ENCODE measurements at places on chromosomes 3 and 15.

DNA sequence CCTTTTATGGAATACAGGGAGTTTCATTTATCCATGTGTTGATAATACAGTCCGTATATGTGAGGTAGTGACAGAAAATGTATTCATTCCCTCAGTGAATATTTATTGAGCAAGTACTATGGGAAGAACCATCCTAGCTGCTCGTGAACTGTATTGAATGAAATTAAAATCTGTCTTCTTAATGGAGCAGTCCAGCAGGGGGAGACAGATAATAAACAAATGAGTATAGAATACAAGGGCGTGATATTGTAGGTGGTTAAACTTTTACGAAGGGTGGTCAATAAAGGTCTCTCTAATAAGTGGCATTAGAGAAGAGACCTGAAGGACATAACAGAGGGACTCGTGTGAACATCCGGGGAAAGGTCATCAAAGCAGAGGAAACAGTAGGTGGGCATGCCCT, 62.7 kb upstream of the OSTN start:
- no peak for DNase-seq

GRCh38 chr15:31338879-31339557, 12.4 kb downstream of the KLF13 start:
- DNase-seq: no peak

DNA sequence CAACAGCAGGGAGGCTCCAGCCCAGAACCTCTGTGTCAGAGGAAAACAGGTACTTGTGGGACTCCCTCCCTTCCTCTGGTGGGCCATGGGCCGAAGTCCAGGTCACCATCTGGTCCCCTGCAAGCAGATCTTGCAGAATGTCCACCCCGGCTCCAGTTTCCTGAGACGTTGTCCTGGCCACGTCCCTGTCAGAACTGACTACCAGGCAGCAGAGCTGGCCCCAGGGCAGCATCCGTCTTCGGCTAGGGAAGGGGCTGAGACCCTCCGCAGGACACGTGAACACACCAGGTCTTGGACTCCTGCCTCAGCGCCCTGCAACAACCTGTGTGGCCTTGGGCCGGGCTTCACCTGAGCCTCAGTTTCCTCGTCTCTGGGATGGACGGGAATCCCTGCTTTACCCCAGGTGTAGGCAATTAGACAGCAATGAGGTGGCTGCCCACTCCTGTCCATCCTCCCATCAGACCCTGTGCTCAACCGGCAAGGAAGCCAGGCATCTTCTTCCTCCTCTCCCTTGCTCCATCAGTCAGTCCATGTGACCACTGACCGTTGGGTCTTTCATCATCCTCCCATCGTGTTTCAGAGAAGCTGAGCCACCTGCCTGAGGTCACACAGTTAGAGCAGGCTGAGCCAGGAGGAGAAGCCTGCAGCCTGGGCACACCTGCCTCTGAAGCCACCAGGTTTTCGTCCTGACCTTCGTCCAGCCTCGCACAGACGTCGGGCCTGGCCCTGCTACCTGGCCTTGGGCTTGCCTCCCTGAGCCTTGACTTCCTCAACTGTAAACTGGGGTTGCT, 8.9 kb upstream of the PRKCD start:
- DNase-seq: no peak

- DNase-seq: no peak
Observed at GRCh38 chr15:23447107-23447500, at the start of gene GOLGA6L2. Gene GOLGA6L2 (minus strand): TSS chr15:23447243. CDS start chr15:23447181, 62 bp downstream.

- no peak for DNase-seq
Observed at GRCh38 chr15:99042892-99043291, 35.3 kb upstream of the PGPEP1L start.

GRCh38 chr3:160129459-160130061, 95.7 kb upstream of the C3orf80 start:
- no peak for DNase-seq

GRCh38 chr3:11367143-11367693, 95.0 kb downstream of the ATG7 start:
- peak; percentile 41 for DNase-seq

DNA sequence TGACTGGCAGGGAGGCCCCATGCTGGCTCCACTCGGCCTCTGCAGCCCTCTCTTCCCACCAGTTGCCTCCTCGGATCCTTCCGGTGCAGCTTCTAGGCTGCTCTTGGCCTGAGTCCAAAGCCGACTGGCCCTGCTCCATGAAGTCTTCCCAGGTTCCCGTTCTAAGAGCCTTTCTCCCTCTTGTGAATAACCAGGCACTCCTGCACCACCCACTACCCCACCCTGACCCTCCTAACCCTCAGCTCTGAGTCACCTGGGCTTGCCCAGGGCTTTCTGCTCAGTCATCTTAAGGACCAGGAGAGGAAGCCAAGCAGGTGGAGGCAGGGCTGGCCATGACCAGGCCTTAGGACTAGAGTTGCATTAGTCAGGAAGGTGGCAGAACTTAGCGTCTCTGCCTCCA, 28.1 kb upstream of the CNBP start:
- no peak for DNase-seq

GRCh38 chr15:57391537-57391936, 15.2 kb downstream of the CGNL1 start:
- no peak for DNase-seq

DNA sequence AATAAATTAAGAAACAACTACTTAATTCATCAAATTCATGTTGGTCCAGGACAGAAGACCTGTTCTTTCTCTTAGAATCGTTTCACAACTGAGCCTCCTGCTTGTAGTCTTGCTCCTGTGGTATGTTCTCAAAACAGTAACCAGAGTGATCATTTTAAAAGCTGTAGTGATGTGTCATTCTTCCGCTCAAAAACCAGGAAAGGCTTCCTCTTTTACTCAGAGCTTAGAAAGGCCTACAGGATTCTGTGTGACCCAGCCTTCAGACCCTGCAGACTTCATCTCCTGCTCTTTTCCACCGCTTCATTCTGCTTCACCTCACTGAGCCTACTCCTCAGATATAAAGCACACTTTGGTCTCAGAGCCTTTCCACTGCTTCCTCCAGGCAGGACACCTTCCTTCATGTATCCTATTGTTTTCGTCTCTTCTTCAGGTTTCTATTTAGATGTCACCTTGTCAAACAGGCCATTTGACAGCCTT, 22.7 kb downstream of the ST6GAL1 start:
- no peak for DNase-seq

DNA sequence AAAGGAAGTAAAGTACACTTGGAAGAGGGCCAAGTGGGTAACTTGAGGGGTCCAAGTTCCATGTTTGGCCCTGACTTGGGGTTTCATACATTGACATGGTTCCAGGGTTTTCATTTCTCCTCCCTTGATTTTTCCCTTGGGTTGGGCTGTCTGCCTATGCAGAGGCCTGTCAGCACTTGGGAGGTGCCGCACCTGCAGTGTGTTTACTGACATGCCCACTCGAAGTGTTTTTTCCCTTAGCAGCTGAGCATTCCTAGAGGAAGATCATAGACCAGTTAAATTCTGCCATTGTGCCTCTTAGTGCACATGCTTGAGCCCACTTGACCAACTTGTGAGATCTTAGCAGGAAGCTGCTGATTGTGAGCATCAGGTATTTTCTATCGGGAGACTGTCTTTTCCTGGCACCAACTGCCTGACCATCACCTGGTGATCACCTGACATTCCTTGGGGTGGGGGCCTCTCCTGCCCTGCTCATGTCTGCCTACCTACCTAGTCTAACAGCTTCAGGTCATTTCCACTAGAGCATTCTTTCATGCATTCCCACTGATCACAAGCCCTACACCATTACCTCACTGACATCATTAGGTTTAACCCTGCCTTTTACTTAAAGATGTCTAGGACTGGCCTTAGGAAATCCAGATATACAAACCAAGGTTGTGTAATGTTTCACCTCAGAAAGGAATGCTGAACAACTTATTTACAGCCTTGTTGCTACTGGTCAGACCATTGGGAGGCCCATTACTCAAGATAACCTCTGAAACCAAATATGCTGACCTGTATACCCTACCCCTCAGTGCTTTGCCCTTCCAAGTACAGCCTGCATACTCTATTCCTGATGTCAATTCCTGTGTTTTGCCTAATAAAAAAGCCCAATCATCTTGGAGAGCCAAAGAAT, 68.3 kb downstream of the CD47 start:
- DNase-seq: no peak

- DNase-seq: no peak
Observed at GRCh38 chr3:115359536-115359935, 212.4 kb upstream of the ZBTB20 start.

GRCh38 chr3:128753715-128754114, 27.7 kb downstream of the RAB7A start:
- no peak for DNase-seq

DNA sequence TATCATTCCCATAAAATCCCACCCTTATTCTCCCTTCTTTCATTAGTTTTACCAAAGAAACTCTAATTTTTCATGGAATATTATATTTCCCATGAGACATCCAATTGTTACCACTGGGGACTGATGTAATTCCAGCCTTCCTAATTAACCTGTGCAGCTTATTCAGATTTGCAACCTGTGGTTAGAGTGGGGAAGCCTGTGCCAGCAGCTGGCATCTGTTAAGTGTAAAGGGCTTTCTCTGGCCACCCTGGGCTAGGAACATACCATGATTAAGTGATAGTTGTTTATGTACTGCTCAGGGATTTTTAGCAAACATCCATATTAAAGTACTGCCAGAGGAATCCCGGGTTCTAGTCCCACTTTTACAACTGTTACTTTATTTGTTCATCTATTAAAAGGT, 78.2 kb downstream of the TPRG1 start:
- no peak for DNase-seq

DNA sequence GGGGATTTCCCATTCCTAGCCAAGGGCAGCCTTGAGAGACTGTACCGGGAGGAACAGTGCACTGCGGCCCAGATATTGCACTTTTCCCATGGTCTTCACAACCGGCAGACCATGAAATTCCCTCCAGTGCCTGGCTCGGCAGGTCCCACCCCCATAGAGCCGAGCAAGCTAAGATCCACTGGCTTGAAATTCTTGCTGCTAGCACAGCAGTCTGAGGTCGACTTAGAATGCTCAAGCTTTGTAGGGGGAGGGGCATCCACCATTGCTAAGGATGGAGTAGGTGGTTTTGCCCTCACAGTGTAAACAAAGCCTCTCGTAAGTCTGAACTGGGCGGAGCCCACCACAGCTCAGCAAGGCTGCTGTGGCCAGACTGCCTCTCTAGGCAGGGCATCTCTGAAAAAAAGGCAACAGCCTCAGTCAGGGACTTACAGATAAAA, 156.3 kb downstream of the FRMD5 start:
- no peak for DNase-seq

- DNase-seq: no peak
Observed at GRCh38 chr3:139328356-139328755, 15.5 kb upstream of the MRPS22 start.
